ENCODE measurements at places on chromosomes 16 and 17.

DNA sequence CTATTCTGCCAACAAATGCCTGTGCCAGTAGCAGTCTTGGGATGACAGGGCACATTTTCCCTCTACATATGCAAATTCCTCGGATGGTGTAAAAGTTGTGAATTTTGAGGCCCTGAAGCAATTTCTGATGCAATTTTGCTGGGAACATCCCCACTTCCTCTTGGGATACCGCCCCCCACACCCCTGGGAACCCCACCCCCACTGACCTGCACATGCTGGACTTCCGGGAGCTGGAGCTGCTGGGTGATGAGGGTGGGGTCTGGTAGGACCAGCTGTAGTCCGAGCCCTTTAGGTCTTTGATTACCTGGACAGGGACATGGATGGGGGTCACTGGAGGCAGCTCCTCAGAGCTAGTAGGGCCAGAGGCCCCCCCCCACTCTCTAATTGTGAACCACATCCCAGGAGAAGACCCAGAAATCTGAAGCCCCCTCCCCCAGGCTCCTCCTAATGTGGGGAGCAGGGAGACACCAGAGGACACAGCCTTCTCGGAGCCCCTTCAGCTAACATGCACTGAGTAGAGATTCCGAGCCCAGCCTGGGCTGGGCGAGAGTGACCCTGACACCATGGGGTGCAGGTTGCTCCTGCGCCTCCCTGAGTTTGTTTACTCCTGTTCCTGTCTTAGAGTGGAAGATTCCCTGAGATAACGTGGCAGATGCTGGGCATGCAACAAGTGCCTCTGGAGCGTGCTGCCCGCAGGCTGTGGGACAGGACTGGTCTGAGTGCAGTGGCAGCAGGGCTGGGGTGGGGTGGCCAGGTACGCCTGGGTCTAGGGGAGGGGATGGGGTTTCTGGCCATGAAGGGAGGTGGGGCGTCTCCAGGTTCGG is 9.0 kb downstream of the MTSS2 start:
- DNase-seq: no peak

GRCh38 chr17:19720631-19721426 is 4.4 kb upstream of the SLC47A2 start:
- no peak for DNase-seq

- DNase-seq: no peak
These were observed 27.7 kb downstream of the WNT9B start for GRCh38 chr17:46879101-46879500.

DNA sequence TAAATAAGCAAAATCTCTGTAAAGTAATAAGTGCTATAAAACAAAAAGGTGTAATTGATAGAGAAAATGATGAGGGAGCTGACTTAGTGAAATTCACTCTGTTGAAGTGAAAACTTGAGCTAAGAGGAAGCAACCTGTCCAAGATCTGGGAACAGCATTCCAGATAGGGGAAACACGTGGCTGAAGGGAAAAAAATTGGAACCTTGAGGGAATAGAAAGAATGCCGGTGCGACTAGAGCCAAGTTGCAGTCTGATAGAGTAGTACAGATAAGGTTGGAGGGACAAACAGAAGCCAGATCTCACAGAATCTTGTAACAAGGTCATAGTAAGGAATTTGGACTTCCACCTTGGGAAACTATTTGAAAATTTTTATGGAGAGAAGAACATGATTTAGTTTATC is 623 bp upstream of the DDX52 start:
- no peak for DNase-seq

GRCh38 chr16:70736465-70737376 is 50.9 kb upstream of the MTSS2 start:
- no peak for DNase-seq

- no peak for DNase-seq
These were observed 50.8 kb upstream of the PVALEF start for GRCh38 chr17:81114351-81115093.

GRCh38 chr17:82560252-82560642 is 40.7 kb downstream of the FOXK2 start:
- no peak for DNase-seq

DNA sequence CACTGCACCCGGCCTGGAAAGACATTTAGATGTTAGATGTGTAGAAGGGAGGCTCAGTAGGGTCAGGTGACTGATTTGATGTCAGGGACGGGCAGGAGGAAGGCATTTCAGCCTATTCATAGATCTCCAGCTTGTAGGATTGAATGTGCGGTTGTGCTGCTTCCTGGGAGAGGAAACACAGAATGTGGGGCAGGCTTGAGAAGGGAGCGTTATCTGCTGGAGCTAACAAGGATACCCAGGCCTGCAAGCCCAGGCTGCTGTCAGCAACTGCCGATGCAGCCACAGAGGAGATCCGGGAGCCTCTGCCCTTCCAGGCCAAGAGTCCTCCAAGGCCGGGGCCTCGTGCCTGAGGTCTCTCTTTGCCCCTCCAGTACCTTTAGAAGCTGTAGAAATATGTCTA is 205.6 kb downstream of the SPECC1 start:
- DNase-seq: no peak

DNA sequence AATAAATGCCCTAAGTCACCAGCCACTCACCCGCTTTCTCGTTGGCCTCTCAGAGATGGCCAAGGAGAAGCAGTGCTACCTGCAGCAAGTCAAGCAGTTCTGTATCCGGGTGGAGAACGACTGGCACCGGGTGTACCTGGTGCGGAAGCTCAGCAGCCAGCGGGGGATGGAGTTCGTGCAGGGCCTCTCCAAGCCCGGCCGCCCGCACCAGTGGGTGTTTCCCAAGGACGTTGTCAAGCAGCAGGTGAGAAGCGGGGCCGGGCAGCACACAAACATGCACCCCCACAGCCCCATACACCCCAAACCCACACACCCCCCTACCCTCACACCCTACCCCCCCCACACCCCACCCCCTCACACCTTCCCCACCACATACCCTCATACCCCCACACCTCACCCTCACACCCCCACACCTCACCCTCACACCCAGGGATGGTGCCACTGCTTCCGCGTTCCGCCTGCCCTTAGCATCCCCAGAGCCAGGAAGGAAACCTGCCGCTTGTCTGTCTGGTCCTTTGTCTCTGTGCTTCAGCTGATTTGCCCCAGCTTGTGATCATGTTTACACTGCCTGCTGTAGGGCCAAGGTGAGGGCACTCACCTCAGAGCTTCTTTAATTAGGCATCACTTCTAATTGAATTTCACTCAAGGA is 41.9 kb upstream of the ENDOV start:
- no peak for DNase-seq

DNA sequence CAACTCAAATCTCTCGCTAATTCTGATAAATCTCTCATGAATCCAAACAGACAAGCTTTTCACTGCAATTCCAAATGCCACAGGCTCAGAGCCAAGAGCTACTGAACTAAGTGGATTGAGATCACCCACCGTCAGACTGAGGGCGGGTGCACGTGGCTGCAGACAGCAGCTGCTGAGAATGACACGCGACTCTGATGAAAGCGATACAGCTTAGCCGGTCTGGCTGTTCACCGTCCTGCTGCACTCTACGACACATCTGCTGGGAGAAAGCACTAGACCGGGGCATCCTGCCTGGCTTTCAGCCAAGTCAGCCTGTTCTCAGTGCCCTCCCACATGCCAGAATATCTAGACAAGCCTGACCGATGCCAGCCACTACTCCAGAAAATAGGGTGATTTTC is 42.6 kb downstream of the KLHDC4 start:
- DNase-seq: no peak

Measured in T47D (cell line).